ENCODE measurements at places on chromosomes 4 and X. TPM values are rescaled to one million over a fixed set of nuclear protein-coding genes. Genes with fewer than 3 reads are reported as not detected.

The GLUD2 gene
- total RNA-seq = 1.4 TPM

The CFI gene
- not detected for total RNA-seq

The CITED1 gene
- total RNA-seq = 2.2 TPM

The AKAP4 gene
- not detected for total RNA-seq

The AMOT gene
- 8.0 TPM for total RNA-seq

The EMCN gene
- not detected for total RNA-seq

The CT45A1 gene
- not detected for total RNA-seq

The TSPAN7 gene
- total RNA-seq = 15.7 TPM

The SPANXA2 gene
- not detected for total RNA-seq

The BMP3 gene
- total RNA-seq = 0.55 TPM

The SPATA4 gene
- not detected for total RNA-seq

The WDR17 gene
- total RNA-seq = 4.4 TPM

The GYPE gene
- total RNA-seq = not detected

The ZAR1 gene
- 0.87 TPM for total RNA-seq

The PTTG2 gene
- total RNA-seq = 0.35 TPM

DNA sequence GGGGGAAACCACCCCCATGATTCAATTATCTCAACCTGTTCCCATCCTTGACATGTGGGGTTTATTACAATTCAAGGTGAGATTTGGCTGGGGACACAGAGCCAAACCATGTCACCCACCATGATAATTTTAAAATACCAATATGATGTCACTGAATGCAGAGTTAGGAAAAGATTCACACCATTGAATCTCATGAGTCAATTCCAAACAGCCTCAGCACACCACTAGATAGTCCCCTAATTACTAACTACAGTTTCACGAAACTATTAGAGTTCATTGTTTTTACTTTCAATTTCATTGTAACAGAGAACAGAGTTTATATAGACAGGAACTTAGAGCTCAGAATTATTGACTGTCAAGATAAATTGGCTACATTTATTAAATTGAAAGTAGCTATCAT lies 410.2 kb downstream of the FAM47A start:
- no peaks in the 10 kb centered on the region for H3K36me3 ChIP-seq
- H3K4me3 ChIP-seq = no peak overlapping the region
- H3K4me1 ChIP-seq = no peaks in the 10 kb centered on the region
- H3K27me3 ChIP-seq = peaks cover 6% of the 10 kb centered on the region
- DNase-seq = no peak
- H3K27ac ChIP-seq = no peak overlapping the region

GRCh38 chr4:85779165-85779564 lies 304.2 kb downstream of the ARHGAP24 start:
- no peaks in the 10 kb centered on the region for H3K27me3 ChIP-seq
- peaks cover 48% of the 10 kb centered on the region for H3K4me1 ChIP-seq
- DNase-seq = no peak
- peak overlapping the region; percentile 27 for H3K4me3 ChIP-seq
- peak overlapping the region; percentile 44 for H3K27ac ChIP-seq
- no peaks in the 10 kb centered on the region for H3K36me3 ChIP-seq

DNA sequence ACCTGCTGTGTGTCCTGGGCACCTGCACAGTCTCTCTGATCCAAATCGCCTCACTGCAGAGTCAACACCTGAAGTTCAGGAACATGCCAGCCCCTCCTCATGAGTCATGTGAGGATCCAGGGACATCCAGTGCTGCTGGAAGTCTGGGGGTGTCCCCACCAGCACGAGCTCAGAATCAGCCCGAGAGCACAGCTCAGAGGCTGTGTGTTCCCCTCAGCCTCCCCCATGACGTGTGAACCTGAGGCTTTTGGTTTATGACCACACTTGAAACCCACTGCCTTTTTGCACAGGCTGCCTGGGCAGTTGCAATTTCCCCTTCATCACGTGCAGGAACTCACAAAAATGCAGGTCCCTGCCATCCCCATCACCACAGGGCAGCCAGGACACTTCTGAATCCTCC lies 47.1 kb downstream of the PPP2R2C start:
- H3K36me3 ChIP-seq = no peaks in the 10 kb centered on the region
- H3K4me3 ChIP-seq = no peak overlapping the region
- DNase-seq = no peak
- H3K27me3 ChIP-seq = no peaks in the 10 kb centered on the region

DNA sequence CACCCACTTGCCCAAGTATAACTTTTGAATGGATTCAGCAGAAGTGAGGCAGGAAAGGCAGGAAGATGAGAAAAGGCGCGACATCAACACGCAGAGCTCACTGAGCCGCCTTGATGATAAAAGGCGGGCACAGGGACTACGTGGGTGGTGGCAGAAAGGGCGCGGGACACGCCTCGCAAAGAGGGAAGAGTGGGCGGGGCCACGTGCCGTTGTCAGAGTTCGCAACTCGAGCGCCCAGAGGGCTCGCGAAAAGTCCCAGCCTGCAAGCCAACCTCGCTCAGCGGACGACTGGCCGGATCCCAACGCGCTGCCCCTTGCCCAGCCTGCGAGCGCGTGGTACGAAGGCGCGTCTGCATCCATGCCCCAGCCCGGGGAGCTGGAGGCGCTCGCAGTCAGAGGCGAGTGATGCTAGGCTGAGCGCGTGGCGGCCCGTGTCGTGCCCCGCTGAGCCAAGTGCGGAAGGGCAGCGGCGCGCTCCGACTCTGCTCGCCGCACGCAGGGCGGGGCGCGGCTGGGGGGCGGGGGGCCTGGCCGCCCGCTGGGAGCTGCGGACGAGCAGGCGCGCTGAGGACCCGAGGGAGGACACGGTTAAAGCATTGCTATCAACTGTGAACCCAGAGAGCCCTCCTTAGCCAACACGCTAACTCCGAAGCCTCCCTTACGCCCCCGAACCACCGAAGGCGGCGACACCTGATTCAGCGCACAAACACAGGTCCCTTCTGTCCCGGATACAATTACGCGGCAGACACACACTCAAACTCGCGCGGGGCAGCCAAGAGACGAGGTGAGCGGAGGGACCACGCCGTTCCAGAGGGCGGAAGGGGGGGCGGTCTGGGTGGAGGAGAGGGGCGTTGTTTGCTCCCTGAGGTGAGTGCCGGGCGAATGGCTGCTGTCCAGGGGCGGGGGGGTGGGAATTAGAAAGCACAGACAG lies at the start of gene UGT8:
UGT8 (plus strand) TSS at position 617 of the 931 bp plus-strand sequence. CDS start 24,074 bp downstream, outside the sequence.
- H3K27me3 ChIP-seq = peaks cover 5% of the 10 kb centered on the region
- peak; percentile 80 for DNase-seq
- H3K27ac ChIP-seq = peak within 1 kb of the TSS; percentile 58
- H3K36me3 ChIP-seq = peaks cover 33% of the 10 kb centered on the region
- no peak within 1 kb of the TSS for H3K4me3 ChIP-seq

GRCh38 chr4:75065909-75066308 lies 133.0 kb downstream of the PARM1 start:
- no peaks in the 10 kb centered on the region for H3K27me3 ChIP-seq
- DNase-seq = no peak
- no peaks in the 10 kb centered on the region for H3K36me3 ChIP-seq
- H3K27ac ChIP-seq = no peak overlapping the region

DNA sequence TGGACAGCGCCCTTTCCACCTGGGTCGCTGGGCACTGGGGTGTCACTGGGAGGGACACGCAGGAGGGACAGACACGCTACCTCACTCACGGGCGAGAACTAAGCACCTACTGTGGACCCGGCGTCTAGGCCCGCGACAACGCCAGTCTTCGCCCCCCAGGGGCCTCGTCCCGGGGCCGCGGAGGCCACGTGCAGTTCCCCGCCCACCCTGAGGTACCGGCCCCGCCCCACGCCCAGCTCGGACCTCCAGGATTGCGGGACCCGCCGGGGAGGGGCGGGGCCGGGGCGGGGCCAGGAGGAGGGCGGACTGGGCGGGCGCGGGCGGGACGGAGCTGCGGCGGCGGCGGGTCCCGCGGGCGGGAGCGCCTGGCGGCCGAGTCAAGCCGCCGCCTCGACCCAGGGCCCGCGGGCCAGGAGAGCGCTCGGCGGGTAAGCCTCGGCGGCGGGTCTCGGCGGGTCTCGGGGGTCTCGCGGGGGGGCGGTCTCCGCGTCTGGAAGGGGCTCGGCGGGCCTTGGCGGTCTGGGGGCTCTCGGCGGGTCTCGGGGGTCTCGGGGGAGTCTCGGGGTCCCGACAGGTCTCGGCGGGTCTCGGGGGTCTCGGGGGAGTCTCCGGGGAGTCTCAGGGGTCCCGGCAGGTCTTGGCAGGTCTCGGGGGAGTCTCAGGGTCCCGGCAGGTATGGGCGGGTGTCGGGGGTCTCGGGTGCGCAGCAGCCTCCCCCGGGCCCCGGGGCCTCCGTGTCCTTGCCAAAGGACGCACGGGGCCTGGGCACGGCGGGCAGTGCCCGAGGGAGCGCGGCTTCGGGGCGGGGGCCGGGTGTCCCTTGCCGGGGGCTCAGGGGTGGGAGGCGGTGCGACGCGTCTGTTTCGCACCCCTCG lies at the start of gene SH3BP2:
SH3BP2 (plus strand) TSS at position 375 of the 875 bp plus-strand sequence. CDS start 27,533 bp downstream, outside the sequence.
- no peaks in the 10 kb centered on the region for H3K36me3 ChIP-seq
- peak within 1 kb of the TSS; percentile 76 for H3K4me3 ChIP-seq
- H3K4me1 ChIP-seq = peaks cover 15% of the 10 kb centered on the region
- peaks cover 21% of the 10 kb centered on the region for H3K27me3 ChIP-seq

DNA sequence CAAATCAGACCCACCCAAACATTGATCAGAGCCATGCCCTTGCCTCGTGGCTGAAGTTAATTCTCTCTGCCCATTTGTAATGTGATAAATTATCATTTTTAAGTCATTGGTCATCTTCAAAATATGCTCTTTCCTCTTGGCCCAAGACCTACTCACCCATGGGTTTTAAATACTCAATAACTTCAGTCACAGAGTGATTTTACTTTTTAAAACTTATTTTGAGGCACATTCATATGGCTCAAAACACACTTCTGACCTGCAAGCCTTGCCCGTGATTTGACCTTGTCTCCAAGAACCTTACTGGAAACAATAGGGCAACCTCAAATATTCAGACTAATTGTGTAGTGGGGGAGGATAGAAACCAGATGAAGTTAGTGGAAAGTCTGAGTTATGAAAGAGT lies 176.2 kb upstream of the LNX1 start:
- H3K4me3 ChIP-seq = no peak overlapping the region
- no peak for DNase-seq
- H3K36me3 ChIP-seq = no peaks in the 10 kb centered on the region
- H3K27ac ChIP-seq = no peak overlapping the region
- no peaks in the 10 kb centered on the region for H3K27me3 ChIP-seq
- H3K4me1 ChIP-seq = no peaks in the 10 kb centered on the region

GRCh38 chr4:99144070-99144469 lies at the start of gene ADH4:
TSS of gene ADH4 (minus strand) at chr4:99144297. CDS start at chr4:99144222, 75 bp downstream.
- no peak for DNase-seq
- H3K36me3 ChIP-seq = peaks cover 9% of the 10 kb centered on the region
- no peak within 1 kb of the TSS for H3K4me3 ChIP-seq
- H3K27ac ChIP-seq = no peak within 1 kb of the TSS

DNA sequence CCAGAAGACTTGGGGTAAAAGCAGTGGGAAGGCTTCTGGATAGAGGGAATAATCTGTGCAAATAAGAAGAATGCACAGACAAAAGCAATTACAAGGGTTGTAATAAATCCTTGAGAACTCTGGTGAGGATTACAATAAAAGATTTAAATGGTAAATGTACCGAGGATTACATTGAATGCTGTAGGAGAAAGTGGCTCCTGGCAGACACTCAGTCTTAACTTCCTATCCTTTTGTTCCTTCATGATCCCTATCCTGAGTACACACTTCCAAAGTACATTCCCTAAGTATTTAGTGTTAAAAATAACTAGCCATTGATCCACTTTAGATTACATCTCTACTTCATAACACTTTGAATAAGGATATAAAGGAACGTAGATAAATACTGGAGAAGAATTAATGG lies 205.4 kb downstream of the SPATA18 start:
- peaks cover 16% of the 10 kb centered on the region for H3K36me3 ChIP-seq
- H3K4me3 ChIP-seq = no peak overlapping the region
- H3K27me3 ChIP-seq = peaks cover 2% of the 10 kb centered on the region
- no peak overlapping the region for H3K27ac ChIP-seq

- DNase-seq = no peak
- H3K4me3 ChIP-seq = no peak overlapping the region
- no peaks in the 10 kb centered on the region for H3K27me3 ChIP-seq
- H3K36me3 ChIP-seq = no peaks in the 10 kb centered on the region
- H3K27ac ChIP-seq = no peak overlapping the region
These were observed 538.2 kb downstream of the INPP4B start for GRCh38 chr4:142307857-142308256.

- peak overlapping the region; percentile 57 for H3K27ac ChIP-seq
- no peak for DNase-seq
- H3K27me3 ChIP-seq = no peaks in the 10 kb centered on the region
- no peaks in the 10 kb centered on the region for H3K36me3 ChIP-seq
- peaks cover 7% of the 10 kb centered on the region for H3K4me1 ChIP-seq
These were observed 230.3 kb downstream of the APBB2 start for GRCh38 chr4:40984051-40984450.

- no peaks in the 10 kb centered on the region for H3K27me3 ChIP-seq
- H3K4me1 ChIP-seq = peaks cover 41% of the 10 kb centered on the region
These were observed 90.7 kb downstream of the WDFY3 start for GRCh38 chr4:84875636-84876371.

GRCh38 chr4:69773484-69773883 lies 13.1 kb upstream of the SULT1B1 start:
- H3K4me3 ChIP-seq = no peak overlapping the region
- DNase-seq = no peak
- H3K27ac ChIP-seq = no peak overlapping the region
- H3K4me1 ChIP-seq = peaks cover 8% of the 10 kb centered on the region
- H3K36me3 ChIP-seq = no peaks in the 10 kb centered on the region

DNA sequence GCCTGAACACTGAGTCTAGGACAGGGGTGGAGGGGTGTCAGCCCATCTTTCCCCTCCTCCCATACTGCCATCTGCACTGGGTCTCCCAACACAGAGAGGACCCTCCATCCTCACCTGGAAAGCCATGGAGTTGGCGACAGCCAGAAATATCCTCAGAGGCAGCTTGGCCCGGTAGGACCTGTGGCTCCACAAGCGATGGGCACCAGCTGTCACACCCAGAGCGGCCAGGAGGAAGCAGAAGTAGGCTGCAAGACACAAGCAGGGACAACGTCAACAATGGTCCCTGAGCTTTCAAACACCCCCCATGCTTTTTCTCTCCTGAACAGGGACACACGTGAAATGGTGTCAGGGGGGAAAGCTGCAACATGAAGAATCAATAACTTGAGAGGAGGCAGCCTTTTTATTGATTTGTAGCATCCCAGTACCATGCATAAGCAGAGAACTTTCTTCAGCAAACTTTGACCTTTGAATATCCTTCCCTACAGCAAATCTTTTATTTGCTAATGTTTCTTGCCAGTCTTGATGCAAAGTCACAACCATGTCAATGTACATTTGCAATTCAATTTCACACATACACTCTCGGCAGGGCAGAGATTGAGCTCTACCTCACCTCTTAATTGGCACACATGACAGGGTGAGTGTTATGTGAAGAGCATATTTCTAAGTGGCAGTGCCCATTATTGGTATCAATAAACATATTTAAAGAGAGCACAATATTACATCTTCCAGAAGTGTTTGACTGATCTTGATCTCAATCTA lies 93.2 kb downstream of the SCD5 start:
- H3K36me3 ChIP-seq = no peaks in the 10 kb centered on the region
- DNase-seq = no peak
- no peak overlapping the region for H3K4me3 ChIP-seq
- H3K27me3 ChIP-seq = no peaks in the 10 kb centered on the region
- no peak overlapping the region for H3K27ac ChIP-seq

- peaks cover 60% of the 10 kb centered on the region for H3K36me3 ChIP-seq
- no peaks in the 10 kb centered on the region for H3K4me1 ChIP-seq
- no peak for DNase-seq
- no peaks in the 10 kb centered on the region for H3K27me3 ChIP-seq
These were observed 197.3 kb downstream of the OR13H1 start for GRCh38 chrX:131741103-131741581.

- DNase-seq = peak; percentile 77
- no peak overlapping the region for H3K4me3 ChIP-seq
- H3K27ac ChIP-seq = no peak overlapping the region
- H3K27me3 ChIP-seq = no peaks in the 10 kb centered on the region
These were observed 1.4 kb downstream of the HGFAC start for GRCh38 chr4:3442959-3443749.

All from WTC11 (cell line).